Activated T-cell treated with anti-CD3 and anti-CD28 coated beads, Interleukin-2, amount 50 U/mL, for 24 hours (primary cell): ENCODE measurements at places on chromosomes 6 and 20.

- peak; percentile 73 for DNase-seq
These were observed 474 bp downstream of the RBM38 start for GRCh38 chr20:57391439-57392301.

DNA sequence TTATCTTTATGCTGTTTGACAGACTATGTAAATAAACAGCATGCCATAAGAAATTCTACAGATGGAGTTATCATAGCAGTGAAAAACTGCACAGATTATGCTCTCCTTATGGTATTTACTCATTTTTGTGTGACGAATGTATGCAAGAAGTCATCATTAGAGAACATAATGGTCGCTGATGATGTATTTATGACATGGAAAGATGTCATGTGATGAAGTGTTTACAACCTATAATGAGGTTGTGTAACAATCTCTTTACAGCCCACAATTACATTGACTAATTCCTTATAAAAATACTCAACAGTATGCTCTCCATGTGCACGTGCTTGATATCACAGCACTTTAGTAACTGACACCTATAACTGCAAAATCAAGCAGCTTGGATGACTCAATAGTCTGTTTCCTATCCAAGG is 192.4 kb downstream of the BMP2 start:
- no peak for DNase-seq

DNA sequence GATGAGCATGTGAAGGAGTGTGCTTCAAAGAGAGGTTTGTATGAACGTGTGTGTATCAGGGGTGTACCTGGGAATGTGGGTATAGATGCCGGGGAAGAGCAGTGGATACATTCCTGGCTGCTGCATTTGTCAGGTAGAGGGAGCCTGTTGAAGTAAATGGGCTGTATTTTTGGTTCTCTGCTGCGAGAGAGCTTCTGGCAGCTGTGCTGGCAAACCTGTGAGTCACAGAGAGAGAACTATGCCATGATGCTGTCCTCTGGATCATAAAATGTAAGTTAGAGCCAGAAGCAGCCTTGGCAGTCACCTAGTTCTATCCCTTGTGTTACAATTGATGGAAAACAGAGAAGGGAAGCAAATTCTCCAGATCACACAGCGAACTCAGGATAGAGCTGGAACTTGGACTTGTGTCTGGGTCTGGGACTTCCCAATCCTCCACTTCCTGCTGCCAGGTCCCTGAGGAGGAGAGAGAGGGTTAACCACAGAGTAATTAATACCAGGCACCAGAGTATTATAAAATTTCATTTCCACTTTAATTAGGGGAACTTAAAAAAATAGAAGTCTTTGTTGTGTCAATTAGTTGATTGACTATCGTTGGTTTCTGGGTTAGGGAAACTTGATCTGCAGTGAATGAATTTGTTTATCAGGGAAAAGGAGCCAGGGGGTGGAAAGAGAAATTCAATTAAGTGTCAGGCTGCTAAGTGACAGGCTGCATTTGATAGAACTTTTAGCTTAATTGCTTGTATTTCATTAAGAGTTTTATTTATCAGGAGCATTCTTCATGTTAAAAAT is 41.1 kb upstream of the GTSF1L start:
- no peak for DNase-seq

DNA sequence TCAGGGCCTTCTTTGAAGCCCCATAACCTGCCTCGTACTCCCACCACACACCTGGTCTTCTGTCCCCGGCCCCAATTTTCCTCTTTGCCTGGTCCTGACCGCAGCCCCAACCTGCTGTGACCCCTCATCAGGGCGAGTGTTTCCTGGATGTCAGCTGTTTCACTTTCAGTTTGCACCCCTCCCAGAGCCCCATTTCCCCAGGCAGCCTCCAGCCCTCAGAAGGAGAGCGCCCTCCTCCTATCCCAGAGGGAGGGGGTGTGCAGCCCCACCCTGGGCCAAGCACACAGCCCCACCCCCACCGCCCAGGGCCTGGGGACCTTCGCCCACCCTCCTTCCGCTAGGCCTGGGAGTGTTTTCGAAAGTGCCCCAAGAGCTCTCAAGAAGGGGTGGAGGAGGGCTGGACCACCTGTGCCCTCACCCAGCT is 1.5 kb downstream of the BAK1 start:
- DNase-seq = peak; percentile 55

DNA sequence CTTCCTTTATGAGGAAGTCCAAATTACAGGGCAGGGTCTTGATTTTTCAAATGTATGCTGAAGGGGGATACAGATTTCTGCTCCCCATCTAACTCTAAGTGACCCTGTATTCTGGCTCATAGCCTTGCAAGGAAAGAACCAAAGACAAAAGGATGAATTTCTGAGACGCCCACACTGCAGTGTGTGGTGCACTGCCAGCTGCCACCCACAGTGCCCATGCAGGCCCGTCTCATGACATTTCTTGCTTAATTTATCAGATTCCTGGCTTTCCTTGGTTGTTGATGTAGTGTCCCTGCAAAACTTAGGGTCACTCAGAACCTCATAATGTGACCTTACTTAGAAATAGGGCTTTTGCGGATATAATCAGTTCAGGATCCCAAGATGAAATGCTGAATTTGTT is 68.0 kb downstream of the CBLN4 start:
- DNase-seq = no peak

DNA sequence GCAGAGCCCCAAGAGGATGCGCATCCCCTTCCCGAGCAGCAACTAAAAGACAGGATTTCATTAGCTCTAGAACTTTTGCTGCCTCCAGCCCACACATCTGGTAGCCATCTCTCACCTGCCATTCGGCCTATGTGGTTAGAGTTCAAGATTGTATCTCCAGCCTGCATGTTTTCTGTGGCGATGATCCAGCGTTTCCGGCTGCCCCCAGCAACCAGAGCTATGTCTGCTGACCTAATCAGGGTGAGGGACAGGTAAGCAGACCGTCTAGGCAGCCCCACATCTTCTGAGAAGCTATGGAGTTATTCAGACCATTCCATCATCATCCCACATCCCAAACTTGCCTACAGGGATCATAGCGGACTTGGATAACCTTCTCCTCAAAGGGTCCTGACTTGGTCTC is 2.3 kb upstream of the CUL7 start:
- no peak for DNase-seq

GRCh38 chr6:146894624-146895023 is 295.9 kb downstream of the ADGB start:
- no peak for DNase-seq

DNA sequence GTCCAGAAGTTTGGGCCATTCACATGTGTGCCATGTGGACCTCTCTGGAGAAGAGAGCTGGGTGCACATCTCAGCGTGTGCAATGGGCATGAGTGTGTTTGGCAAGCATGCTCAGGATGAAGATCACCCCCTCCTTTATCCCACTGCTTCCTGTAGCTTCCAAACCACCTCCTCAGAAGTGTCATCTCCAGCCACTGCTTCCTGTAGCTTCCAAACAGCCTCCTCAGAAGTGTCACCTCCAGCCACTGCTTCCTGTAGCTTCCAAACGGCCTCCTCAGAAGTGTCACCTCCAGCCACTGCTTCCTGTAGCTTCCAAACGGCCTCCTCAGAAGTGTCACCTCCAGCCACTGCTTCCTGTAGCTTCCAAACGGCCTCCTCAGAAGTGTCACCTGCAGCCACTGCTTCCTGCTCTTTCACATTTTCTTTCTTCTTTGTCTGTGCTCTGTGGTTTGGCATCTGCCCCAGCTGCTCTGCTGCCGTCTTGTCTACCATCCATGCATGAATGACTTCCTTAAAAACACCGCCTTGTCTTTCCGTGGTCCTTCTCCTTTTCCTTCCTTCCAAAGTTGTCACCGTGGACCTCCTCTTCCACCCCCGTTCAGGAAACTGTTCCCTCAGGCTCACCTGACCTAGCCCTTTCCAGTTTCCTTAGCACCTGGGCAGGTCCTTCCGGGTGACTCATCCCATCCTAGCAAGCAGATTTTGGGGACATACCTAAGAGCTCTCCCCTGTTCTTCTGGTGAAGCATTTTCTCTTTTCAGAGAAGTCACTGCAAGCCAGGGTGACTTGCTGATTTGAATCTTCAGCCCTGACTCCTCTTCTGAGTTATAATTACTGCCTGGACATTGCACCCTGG is 43.5 kb upstream of the TIAM2 start:
- no peak for DNase-seq

DNA sequence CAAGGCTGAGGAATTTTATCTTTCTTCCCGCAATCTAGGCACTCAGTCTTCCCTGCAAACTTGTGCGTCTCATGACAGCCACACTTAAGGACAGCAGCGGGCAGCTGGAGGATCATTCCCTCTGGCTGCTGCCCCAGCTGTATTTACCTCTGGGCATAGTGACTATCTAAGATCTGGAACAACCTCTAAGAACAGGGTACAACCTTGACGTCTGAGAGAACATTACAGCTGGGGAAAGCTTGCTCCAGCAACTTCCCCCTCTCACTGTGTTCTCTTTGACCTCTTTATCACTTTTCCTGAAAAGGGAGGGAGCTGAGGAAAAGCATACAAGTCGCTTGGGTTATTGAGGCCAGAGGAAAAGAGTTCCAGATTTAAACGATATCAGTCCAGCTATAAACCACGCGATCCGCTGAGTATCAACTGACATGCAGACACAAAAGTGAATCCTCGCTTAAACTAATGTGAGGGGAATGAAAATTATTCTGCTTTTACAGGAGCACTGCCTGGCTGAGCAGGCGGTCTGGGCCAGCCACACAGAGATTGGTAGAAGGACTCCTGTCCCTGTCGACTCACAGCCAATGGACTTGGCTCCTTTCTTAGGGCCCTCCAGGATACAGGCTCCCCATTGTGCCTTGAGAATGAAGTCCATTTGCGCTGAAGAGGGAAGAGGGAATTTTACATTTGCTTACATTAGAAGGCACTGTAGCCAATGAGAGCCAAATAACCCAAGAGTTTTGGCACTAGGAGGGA is 153.3 kb downstream of the QRSL1 start:
- DNase-seq = no peak

GRCh38 chr20:57772349-57772964 is 62.6 kb upstream of the PMEPA1 start:
- DNase-seq = no peak

DNA sequence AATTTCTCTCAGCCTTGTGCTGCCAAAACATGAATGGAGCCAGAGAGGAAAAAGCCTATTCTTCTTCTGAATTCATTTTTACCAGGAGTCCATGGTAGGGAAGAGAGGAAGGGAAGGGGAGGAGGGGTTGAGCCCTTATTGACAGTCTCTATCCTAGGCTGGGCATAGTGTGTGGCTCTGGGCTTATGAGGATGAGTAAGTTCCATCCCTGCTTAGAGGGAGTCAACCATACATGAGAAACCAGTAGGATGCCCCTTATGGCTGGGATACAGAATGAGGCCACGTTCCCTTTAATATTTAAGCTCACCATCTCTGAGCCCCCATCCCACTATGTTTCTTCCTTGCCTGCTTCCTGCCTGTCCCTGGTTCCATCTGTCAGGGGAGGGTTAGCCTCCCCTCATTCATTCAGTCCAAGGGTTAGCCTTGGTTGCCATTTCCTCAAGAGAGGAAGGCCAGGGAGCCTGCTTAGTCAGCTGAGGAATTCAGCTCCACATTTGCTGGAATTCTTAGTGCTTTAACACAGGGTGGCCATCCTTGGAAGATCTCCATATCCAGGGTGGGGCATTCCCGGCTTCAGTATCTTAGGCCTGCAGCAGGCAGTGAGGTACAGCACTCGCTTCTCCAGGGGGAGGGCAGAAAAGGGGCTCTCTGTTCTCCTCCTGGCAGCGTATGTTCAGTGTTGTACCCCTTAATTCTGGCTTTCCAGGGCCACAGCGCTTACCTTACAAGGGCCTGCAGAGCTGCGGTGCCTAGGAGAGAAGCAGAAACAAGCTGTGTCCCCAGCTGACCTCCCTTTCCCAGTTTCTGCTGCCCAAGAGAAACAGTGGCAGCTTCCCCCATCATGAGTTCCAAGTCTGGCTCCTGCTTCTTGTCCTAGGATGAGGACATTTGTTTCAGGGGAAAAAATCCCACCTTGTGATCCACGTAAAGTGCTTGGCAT is 12.5 kb downstream of the SIRT5 start:
- DNase-seq = no peak

GRCh38 chr6:11064836-11065235 is 20.7 kb upstream of the ELOVL2 start:
- DNase-seq = no peak

DNA sequence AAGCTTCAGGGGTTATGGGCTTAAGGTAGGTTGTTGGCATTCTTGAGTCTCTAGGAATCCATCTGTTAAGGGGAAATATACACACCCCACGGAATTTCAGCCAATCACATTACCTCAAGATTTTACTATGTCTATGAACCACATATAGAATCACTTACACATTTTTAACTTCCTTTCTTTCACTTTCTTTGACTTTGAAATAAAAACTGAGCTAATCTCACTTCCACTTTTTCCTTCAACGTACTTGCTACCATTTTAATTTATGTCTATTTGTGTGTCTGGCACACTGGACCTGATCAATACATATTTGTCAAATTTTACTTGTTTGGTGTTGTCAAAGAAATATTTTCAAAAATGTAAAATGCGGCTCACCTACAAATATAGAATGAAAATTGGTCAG is 545.4 kb upstream of the JAG1 start:
- no peak for DNase-seq

- no peak for DNase-seq
These were observed 560.8 kb upstream of the IMPG1 start for GRCh38 chr6:76633259-76633658.

GRCh38 chr20:35503841-35504561 is 25.5 kb downstream of the C20orf173 start:
- DNase-seq = no peak

- DNase-seq = no peak
These were observed 11.0 kb downstream of the RMND1 start for GRCh38 chr6:151440930-151441329.

GRCh38 chr6:11614534-11615213 is 77.1 kb downstream of the TMEM170B start:
- no peak for DNase-seq
